ENCODE measurements at places on chromosomes 7 and 10.

DNA sequence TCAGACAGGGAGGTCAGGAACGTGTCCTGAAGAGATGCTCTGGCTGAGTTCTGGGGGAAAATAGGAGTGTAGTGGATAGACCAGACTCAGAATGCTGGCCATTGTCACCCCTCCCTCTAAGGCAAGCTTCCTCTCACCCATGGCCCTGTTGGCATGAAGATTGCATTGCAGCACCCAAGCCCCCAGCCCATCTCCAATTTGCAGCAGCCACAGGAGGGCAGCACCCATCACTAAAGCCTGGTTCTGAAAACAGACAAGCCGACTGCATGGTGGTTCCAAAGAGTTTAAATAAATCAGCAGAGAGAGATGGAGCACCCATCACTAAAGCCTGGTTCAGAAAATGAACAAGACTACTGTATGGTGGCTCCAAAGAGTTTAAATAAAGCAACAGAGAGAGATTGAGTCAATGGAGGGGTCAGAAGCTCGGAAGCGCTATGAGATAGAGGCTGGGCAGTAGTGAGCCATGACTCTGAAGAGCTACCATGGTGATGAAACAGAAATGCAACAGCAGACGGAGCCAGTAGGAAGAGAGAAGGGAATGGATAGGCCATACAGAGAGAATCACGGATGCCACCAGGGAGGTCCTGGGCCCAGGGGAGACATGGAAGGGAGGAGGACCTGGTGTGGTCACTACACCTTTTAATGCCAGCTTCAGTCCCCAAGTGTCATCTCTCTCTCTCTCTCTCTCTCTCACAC, 237.9 kb upstream of the MYO3A start:
- DNase-seq, result no peak

DNA sequence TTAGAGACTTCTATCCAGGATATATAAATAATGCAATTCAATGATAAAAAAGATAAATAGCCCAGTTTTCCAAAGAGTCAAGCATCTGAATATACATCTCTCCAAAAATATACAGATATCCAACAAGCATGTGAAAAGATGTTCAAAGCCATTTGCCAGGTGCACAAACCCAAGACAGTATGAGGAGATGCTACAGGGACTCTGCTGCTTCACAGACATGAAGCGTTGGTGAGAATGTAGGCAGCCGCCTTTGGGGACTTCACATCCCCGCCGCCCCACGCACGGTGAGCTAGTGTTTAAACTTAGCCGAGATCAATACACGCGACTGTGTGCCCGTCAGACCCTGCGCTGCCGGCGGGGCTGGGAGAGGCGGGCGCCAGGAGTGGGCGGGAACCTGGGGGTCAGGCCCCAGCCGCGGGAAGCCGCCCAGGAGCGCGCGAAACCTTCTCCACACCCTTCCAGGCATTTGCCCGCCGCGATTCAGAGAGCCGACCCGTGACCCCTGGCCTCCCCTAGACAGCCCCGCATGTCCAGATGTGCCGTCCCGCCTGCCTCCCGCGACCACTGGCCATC, 927 bp upstream of the ALOX5 start:
- peak; percentile 12 for DNase-seq

- no peak for DNase-seq
These were observed 44.1 kb upstream of the RAPGEF5 start for GRCh38 chr7:22400936-22401553.

DNA sequence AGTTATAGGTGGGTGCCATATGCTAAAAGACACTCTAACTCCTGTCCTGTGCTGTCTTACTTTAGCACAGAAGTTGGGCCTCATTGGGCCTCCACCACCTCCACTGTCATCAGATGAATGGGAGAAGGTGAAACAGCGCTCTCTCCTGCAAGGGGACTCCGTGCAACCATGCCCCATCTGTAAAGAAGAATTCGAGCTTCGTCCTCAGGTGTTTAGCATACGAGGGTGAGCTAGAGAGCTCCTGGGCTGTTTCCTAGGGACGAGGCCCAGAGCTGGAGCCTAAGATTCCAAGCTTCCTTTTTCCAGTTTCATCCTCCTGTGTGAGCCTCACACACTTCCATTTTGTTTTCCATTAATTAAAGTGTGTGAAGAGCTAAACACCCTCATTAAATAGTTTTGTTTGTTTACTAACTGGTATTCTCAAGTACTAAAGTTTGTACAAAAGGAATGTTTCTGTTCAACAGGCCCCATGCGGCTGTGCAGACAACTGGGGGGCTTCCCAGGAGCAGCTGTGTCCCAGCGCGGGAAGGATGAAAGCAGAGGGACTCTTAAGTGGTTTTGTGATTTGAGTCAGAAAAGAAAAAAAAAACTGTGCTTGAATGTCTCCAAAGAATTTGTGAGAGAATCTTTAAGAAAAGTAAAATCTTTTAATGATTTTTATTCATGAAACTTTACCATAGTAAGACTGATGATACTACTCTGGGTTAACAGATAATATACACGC, 14.1 kb downstream of the RNF32 start:
- DNase-seq, result no peak

GRCh38 chr7:158125721-158126120, 461.9 kb downstream of the PTPRN2 start:
- DNase-seq, result no peak

GRCh38 chr7:28685242-28685643, 272.9 kb downstream of the TRIL start:
- DNase-seq, result no peak

DNA sequence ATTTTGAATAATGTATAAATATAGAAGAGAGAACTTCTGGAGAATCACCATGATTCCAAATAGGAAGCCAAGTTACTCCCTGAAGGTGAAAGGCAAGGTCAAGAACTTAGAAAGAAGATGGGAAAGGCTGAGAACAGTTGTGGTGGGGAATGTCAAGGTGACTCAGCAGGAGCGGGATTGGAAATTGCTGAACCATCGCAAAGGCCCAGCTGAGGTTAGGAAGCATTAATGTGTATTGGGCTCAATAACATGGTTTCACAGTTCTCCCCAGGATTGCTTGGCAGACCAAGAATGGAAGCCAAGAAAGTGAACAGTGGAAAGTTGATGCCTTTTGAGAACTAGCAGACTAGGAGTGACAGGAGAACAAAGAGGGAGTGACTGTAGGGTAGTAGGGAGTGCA, 133.3 kb downstream of the VTI1A start:
- DNase-seq, result peak; percentile 16

GRCh38 chr10:62433181-62433692, 59.1 kb downstream of the ZNF365 start:
- DNase-seq, result peak; percentile 95
